Left renal cortex interstitium (tissue), 4 donors: ENCODE measurements at places on chromosomes 3 and 15.

- DNase-seq: no peak
Measured at GRCh38 chr3:141275032-141275422, 43.4 kb downstream of the PXYLP1 start.

DNA sequence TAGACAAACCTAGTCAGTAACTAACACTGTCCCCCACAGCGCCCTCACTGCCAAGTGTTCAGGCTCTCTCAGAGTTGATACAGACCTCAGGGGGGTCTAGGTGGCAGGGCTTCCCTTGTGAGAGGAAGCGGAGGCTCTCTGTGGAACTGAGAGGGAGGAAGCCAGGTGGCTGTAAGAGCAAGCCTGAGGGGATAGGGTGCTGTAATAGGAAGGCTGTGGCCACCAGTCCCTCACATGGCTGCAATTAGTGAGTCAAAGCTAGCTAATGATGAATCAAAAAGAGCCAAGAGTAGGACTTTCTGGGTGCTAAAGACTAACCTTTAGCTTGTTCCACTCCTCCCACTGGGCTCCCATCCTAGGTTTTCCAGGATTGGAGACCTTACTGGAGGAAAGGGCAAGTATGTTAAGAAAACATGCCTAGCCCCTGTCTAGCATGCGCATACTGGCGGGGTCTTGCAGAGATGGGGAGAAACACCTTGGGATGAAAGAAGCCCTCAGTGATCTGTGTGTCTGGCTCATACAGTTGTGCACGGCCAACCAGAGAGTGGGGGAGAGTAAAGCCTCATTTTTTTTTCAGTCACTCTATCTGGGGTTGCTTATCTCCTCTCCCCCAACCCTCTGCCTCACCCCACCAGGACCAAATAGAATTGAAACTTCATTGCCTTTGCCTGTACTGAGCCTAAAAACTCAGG lies 13.3 kb upstream of the SOX2 start:
- DNase-seq: no peak

GRCh38 chr3:69385723-69386555 lies at the start of gene FRMD4B:
Gene FRMD4B (minus strand): TSS chr3:69386088. CDS start chr3:69385989, 99 bp downstream.
- no peak for DNase-seq

DNA sequence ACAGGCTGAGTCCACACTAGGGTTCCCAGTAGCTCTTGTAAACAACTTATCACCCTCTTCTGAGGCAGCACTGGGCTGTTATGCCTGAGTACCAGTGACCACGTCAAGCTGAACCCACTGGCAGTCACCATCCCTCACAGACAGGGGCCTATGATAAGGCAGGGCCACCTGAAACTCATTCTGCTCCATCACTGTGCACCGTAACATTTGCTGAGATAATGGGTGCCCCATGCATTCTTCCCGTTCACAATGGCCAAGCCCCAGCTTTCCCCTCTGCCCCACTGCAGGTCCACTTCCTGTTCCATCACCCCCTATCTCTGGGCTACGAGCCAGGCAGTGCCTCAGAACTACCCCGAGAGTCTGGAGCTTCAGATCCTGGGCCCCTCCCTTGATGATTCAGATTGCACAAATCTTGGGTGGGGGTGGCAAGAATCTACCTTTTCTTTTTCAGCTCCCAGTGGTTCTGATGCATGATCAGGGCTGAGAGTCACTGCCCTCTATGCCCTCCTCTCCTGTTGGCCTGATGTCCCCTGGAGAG lies 158.0 kb downstream of the RAB11A start:
- no peak for DNase-seq

- DNase-seq: no peak
Measured at GRCh38 chr3:124056846-124057245, 64.9 kb upstream of the ROPN1 start.

GRCh38 chr15:25175789-25176615 lies 221.2 kb downstream of the SNRPN start:
- no peak for DNase-seq

DNA sequence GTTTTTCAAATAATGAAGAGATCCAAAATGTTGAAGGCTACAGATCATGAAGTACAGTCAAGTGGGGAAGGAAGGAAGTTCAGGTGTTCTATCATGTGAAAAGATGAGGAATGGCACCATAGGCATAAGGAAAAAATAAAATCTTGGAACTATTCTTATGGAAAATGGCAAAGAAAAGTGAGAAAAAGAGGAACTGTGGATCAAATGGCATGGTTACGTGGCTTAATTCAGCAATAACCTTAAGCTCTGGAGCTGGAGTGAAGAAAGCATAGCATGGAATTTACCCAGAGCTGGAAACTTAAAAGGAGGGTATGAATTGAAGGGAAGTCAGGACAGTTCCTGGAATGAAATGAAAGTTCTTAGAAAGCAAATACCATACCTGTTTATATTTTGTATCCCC lies 14.4 kb downstream of the ETFA start:
- DNase-seq: no peak

DNA sequence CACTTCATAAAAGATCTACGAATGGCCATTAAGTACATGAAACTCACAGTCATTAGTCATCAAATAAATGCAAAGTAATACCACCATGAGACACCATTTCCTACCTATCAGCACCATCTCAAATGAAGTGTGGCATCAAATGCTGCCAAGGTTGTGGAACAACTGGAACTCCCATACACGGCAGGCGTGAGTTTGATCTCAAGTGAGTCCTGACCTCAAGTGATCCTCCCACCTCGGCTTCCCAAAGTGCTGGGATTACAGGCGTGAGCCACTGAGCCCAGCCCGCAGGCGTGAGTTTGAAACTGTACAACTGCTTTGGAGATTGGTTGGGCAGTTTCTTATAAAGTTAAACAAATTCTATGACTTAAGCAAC lies 28.8 kb upstream of the HDAC11 start:
- DNase-seq: no peak

DNA sequence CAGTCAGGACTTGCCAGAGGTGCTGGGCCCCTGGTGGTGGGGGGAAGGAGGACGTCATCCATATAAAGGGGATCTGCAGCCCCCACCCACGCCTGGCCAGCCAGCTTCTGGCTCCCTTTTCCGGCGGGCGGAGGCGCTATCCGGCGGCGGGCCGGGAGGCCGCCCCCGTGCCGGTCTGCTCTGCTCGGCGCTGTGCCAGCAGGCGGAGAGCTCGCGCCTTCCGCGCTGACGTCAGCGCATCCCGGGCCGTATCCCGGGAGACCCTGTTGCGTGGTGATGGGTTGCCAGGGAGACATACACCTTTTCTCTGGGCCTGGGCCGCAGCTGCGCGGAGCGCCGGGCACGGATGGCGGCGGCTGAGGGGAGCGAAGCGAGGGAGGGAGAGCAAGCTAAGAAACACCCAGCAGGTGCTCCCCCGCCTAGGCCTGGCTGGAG lies 1.1 kb downstream of the FAM131A start:
- no peak for DNase-seq

- DNase-seq: no peak
Measured at GRCh38 chr15:44084770-44085169, 110.3 kb downstream of the FRMD5 start.

GRCh38 chr15:25172691-25173090 lies 217.9 kb downstream of the SNRPN start:
- no peak for DNase-seq
